ENCODE measurements at places on chromosomes 4 and X.

DNA sequence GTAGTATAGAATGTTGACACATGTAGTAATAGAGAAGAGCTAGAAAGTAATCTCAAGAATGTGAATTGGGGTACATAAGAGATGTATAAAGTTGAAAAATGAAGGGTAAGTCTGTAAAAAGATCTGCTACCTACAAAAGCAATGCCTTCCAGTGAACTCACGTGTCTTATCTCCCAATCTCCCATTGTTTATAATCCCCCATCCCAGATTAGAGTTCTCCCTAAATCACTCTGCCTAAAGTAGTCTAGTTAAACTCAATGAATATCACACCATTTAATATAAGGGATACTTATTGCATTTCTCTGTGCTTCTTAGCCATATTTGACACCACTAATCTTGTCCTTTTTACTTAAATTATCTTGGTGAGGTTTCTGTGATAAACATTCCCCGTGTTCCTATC is 6.6 kb downstream of the TECRL start:
- DNase-seq: no peak

- peak; percentile 75 for DNase-seq
These were observed 2.4 kb downstream of the SPRY1 start for GRCh38 chr4:123398853-123399626.

- DNase-seq: no peak
These were observed 417.4 kb downstream of the SPOCK3 start for GRCh38 chr4:166816890-166817289.

GRCh38 chr4:86007042-86007441 is 352.8 kb downstream of the MAPK10 start:
- no peak for DNase-seq

DNA sequence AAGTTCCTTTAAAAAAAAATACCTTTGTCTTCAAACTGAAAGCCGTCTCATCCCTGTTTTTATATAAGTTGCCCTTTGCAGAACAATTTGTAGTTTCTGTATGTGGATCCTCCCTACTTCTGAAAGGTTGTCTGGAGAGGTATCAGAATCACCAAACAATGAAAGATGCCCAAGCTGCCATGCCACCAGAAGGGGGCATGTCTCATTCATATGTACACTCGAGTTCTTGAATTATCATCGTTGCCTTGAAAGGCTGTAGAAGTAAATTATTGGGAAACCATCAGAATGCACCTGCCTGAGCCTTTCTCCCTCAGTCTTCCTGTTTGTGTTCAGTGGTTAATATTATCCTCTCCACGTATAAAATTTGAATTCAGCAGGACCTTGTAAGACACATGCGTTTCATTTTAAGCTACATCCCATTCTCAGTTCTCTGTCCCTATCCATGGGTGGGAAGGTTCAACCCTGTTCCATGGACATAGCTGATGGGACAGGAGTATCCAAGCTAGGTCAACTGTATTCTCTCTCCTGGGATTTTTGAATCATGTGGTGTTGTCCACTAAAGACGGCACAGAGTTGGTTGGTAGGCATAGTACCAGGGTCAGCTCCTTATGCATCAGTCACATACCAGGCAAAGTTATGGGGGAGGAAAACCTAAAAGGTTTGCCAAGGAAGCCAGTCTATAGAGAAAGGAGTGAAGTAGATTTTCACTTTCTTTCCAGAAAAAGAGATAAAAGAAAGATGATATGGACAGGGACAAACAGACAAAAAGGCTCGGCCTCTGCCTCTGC is 24.0 kb downstream of the GALNT7 start:
- no peak for DNase-seq

GRCh38 chr4:71235311-71236201 is 103.3 kb upstream of the SLC4A4 start:
- DNase-seq: no peak

DNA sequence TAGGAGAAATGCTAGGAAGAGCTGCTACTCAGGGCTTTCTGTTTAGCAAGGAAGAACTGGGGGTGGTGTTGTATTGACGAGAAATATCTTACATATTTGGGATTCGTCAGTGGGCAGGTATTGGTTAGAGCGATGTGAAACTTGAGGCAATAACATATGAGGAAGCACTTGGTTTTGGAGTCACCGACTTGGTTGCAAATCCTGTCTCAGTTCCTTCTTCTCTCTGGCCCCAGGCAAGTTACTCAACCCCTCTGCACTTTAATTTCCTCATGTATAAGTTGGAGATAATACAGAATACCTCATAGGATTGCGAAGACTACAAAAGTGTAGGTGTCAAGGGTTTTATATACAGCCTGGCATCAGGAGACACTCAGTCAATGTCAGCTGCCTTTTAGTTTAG is 34.1 kb downstream of the GPAT3 start:
- DNase-seq: peak; percentile 35

DNA sequence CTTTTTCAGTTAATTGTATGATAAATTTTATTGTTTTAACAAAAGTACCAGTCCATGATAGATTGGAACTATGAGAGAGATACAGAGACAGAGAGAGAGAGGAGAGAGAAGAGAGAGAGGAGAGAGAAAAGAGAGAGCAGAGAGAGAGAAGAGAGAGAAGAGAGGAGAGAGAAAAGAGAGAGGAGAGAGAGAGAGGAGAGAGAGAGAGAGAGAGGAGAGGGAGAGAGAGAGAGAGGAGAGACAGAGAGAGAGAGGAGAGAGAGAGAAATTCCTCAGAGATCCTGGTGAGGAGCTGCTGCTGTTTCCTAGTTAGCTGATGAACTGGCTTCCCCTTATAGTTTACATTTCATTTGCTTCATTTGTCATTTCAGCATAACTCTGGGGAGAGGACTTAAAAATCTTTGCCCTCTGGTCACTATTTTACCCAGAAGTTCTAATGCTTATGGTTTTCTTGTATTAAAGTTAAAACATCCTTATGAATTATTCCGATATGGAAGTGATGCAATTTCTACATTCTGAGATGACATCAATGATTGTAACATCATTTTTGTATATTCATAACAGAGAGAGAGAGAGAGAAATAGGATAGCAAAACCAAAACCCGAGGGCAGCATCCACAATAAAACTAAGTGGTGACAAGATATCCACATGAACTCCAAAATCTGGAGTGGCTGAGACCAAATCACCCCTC is 10.8 kb downstream of the CTAG1A start:
- DNase-seq: no peak

DNA sequence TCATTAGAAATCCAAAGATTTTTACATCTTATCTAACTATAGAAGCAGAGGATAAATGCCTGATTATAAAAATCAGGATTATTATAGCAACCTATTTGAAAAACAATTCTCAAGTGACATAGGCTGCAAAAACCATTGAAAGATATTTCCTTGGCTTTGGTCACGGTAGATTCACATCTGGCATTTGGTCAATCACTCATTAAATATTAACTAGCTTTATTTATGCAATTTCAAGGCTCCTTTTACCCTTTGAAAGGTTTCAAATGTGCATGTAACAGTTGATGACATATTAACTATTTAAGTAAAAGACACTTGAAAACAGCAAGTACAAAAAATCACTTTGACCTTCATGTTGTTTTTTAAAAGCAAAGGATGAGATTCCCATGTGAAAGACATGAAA is 98.1 kb downstream of the MMRN1 start:
- no peak for DNase-seq

DNA sequence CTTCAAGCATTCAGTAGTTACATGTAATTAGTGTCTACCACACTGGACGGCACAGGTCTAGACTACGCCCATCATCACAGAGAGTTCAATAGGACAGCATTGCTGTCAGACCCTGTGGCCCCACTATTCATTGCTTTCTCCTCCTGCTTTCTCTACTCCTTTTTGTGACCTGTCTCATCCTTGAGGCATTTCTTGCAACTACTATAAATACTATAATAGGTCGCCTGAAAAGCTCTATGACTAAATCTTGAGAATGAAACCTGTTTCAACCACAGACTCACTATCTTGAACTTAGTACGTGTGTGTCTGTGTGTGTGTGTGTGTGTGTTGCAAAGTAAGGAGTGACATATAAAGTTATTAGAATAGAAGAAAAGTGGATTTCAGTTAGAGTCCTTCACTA is 252.9 kb upstream of the KLF3 start:
- DNase-seq: no peak

GRCh38 chrX:6761251-6761650 is 226.3 kb upstream of the VCX3A start:
- no peak for DNase-seq

- no peak for DNase-seq
These were observed 82.3 kb downstream of the SLC10A7 start for GRCh38 chr4:146439437-146439836.

- DNase-seq: no peak
These were observed 200.8 kb downstream of the MGST2 start for GRCh38 chr4:139866276-139866962.

GRCh38 chr4:13561673-13562072 is 17.4 kb upstream of the NKX3-2 start:
- no peak for DNase-seq

DNA sequence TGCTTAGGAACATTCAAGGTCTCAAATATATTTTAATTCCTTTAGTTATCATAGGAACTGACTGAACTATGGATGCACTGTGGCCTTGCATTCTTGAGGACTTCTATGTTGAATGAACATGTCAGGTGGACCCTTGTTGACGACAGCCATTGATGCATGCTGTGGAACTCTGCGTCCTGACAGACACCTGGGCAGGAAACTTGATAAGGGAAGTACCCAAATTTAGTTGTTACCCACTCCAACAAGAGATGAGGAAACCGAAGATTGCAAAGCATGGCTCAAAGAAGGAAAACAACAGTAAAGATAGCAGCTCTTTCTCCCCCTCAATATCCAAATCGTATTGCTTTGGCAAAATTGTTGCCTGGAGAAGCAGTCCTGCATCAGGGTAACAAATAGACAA is 540.0 kb upstream of the NR3C2 start:
- DNase-seq: no peak

DNA sequence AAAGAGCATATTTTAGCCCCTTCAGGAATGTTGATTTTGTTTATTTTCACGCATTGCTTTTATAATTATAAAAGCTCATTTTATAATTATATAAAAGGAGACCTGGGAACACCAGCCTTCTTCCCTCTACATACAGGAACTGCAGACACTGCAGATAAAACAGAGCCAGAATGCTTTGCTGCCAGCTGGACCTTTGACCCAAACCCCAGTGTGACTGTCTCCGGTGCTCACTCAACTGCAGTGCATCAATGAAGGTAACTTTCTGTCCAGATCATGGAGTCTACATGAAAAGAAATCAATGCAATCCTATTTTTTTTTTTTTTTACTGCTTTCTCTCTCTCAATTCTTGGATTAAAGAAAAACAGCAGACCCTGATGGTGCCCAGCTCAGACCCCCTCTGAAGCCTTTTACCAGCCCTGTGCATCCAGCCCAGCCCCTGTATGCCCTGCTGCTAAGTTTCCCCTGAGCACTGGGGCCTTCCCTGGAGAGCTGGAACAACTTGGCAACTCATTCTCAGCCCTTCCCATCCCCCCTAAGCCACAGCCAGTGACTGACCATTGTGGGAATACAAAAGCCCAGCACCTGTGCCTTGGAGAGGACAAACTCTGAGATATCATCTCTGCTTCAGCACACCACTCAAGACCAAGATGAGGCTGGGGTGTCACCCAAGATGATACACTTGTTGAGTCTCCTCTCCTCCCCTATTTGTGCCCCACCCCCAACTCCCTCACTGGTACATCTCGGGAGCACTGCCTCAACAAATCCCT is 182.1 kb downstream of the EVC2 start:
- DNase-seq: no peak

GRCh38 chr4:128698386-128698785 is 111.1 kb upstream of the JADE1 start:
- DNase-seq: no peak

- no peak for DNase-seq
These were observed at the start of gene DACH2 for GRCh38 chrX:86148024-86148511. Gene DACH2 (plus strand): TSS chrX:86148451.

- no peak for DNase-seq
These were observed 2.9 kb upstream of the LEF1 start for GRCh38 chr4:108171339-108172230.

DNA sequence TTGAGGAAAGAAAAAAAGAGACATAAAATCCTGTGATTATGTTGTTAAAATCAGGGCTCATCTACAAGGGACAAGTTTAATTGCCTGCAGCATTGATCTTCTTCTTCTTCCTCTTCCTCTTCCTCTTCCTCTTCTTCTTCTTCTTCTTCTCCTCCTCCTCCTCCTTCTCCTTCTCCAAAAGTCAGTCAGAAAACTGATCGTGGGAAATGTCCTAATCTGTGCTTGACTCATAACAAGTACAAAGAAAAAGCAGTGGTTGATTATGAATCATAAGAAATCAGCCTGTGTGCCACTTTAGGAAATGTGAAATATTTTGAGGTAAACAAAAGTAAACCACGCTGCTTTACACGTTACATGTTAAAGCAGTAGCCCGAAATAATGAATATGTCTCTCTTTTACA is 2.7 kb upstream of the ATP10D start:
- no peak for DNase-seq

DNA sequence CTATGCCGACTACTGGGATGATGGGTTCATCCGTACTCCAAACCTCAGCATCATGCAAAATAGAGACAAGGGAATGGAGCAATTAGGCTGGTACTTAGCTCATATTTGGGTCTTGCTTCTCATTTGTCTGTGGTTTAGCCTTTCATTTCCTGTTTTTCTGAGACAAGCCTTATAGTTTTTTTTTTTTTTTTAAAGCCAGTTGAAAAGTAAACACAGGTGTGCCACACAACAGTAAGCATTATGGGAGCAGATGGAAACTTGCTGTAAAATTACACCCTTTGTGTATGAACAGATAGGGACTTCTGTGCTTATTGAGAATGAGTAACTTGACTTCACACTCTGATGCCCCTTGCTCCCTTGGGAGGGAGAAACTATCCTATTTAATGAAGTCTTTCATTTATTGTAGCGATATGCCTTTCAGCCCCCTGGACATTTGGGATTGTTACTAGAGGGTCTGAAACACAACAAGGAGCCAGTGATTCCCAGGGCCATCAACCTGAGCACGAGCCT is 13.7 kb downstream of the RASSF6 start:
- DNase-seq: no peak

DNA sequence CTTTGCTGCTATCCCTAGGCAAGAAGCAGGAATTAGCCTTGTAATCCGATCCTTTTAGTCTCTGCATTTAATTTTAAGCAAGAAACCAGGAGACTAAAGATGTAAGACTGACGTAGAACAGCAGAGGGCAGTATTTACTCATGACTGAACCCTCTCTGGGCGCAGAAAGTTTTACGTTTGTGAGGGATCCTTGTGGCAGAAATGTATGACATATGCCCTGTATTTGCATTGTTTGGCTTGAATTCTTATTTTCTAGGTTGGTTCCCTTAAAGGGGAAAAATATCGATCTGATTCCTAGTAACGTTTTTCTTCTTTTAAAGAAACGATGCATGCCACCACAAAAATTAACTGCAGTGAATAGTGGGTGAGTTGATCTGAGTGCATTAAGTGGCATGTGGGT is 1.3 kb upstream of the FAT4 start:
- peak; percentile 42 for DNase-seq

DNA sequence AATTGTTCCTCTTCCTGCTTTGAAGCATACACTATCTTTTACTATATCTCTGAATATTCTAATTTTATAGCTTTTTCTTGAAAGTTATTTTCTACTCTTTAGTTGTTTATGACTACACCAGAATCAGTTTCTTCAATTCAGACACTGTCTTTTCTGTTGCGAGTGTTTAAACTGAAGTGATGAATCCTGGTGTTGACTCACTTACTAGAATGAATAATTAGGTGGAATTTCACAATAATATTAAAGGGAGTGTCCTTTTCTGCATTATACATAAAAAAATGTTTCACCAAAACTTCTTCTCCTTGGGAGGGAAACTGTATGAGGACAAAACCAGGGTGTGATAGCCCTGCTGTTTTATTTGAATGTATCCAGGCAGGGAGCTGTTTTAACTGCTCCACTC is 1383.1 kb downstream of the C4orf33 start:
- DNase-seq: no peak

- no peak for DNase-seq
These were observed 2183.2 kb upstream of the AGA start for GRCh38 chr4:179625406-179625805.
